ENCODE measurements at places on chromosomes 1 and 21. TPM values are rescaled to one million over a fixed set of nuclear protein-coding genes. Genes with fewer than 3 reads are reported as not detected.

GRCh38 chr1:25676488-25676887 is 59.9 kb downstream of the MAN1C1 start:
- peak; percentile 40 for DNase-seq
- H3K27me3 ChIP-seq = no peaks in the 10 kb centered on the region
- no peak overlapping the region for H3K27ac ChIP-seq

GRCh38 chr1:112583366-112583765 is 35.6 kb downstream of the ST7L start:
- H3K4me1 ChIP-seq = no peaks in the 10 kb centered on the region
- H3K4me3 ChIP-seq = no peak overlapping the region
- peaks cover 50% of the 10 kb centered on the region for H3K36me3 ChIP-seq
- no peak for DNase-seq
- H3K27ac ChIP-seq = no peak overlapping the region

DNA sequence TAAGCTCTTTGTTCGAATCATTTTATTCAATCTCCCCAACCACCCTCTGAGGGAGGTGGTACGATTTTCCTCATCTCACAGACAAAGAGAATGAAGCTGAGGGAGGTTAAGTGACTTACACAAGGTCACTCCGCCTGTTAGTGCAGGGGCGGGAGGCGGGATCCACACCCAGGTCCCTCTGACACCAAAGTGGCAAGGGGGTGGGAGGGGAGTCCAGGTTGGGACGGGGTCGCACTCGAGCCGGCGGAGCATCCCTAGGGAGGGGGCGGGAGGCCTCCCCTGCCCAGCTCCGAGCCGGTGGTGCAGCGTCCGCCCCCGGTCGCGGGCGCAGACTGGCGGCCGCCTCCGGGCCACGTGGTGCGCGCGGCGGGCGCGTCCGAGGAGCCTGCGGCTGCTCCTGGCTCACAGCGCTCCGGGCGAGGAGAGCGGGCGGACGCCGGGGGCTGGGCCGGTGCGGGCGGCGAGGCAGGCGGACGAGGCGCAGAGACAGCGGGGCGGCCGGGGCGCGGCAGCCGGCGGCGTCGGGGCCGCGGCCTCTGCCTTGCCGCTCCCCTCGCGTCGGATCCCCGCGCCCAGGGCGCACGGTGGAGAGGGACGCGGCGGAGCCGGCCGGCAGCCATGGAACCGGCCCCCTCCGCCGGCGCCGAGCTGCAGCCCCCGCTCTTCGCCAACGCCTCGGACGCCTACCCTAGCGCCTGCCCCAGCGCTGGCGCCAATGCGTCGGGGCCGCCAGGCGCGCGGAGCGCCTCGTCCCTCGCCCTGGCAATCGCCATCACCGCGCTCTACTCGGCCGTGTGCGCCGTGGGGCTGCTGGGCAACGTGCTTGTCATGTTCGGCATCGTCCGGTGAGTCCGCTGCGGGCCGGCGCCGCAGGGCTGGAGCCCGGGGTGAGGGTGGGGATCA is at the start of gene OPRD1:
OPRD1 (plus strand) TSS at position 405 of the 903 bp plus-strand sequence; CDS start at position 619, 214 bp downstream.
- no peak within 1 kb of the TSS for H3K4me3 ChIP-seq
- DNase-seq = peak; percentile 40
- H3K27ac ChIP-seq = no peak within 1 kb of the TSS
- no peaks in the 10 kb centered on the region for H3K4me1 ChIP-seq
- no peaks in the 10 kb centered on the region for H3K36me3 ChIP-seq

GRCh38 chr1:18644446-18644845 is 13.8 kb downstream of the PAX7 start:
- H3K4me1 ChIP-seq = peaks cover 5% of the 10 kb centered on the region
- H3K27me3 ChIP-seq = peaks cover 98% of the 10 kb centered on the region
- no peak overlapping the region for H3K27ac ChIP-seq
- no peak for DNase-seq
- no peaks in the 10 kb centered on the region for H3K36me3 ChIP-seq

GRCh38 chr1:77926561-77927357 is 38.3 kb downstream of the NEXN start:
- H3K27me3 ChIP-seq = no peaks in the 10 kb centered on the region
- H3K4me3 ChIP-seq = no peak overlapping the region
- no peaks in the 10 kb centered on the region for H3K4me1 ChIP-seq
- H3K36me3 ChIP-seq = peaks cover 18% of the 10 kb centered on the region
- no peak overlapping the region for H3K27ac ChIP-seq
- no peak for DNase-seq

DNA sequence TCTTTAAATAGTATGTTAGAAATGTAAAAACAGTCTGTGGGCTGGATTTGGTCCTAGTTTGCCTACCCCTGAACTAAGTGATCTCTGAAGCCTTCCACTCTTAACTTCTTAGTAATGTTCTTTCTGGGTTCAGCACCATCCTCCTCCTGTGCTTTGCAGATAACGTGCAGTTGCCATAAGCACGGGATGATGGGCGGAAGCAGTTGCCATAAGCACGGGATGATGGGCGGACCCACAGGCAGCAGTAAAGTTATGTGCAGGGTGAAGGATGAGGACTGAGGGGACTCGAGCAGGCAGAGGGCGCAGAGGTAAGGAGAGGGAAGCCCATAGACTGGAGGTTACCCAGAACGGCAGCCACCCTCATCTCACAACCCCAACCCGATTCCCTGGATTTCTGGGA is 25.6 kb downstream of the GPA33 start:
- DNase-seq = no peak
- H3K36me3 ChIP-seq = no peaks in the 10 kb centered on the region
- no peaks in the 10 kb centered on the region for H3K27me3 ChIP-seq
- peaks cover 6% of the 10 kb centered on the region for H3K4me1 ChIP-seq

DNA sequence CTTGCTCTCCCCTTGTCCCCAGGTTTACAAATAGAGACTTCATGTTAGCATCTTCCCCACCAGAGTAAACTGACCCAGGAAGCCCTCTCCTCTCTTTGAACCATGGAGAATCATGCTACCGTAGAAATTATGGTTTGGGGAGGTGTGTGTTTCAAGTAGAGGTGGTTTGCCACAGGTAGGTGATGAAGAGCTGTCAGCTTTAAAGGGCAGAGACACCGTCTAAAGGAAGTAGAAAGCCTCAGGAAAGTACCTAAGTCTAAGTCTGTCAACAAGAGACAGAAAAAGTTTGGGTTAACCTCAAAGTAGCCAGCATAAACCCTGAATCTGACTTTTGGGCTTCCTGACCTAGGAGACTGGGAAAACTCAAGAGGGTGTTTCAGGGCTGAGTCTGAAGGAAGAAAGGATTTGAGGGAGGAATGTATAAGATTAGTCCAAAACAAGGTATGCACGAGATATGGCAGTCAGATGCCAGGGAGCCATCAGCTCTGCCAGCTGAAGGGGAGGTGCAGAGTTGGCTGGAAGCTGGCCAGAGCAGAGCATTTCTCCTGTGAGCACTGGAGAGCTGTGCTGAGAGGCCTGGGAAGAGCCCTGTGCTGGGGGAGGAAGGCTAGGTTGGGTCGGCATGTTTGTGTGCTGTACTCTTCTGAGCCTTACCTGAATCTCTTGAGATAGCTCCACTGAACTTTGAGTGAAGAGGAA is 14.3 kb downstream of the ADAMTSL4 start:
- peaks cover 4% of the 10 kb centered on the region for H3K36me3 ChIP-seq
- no peaks in the 10 kb centered on the region for H3K27me3 ChIP-seq
- H3K27ac ChIP-seq = peak overlapping the region; percentile 97
- H3K4me3 ChIP-seq = no peak overlapping the region

DNA sequence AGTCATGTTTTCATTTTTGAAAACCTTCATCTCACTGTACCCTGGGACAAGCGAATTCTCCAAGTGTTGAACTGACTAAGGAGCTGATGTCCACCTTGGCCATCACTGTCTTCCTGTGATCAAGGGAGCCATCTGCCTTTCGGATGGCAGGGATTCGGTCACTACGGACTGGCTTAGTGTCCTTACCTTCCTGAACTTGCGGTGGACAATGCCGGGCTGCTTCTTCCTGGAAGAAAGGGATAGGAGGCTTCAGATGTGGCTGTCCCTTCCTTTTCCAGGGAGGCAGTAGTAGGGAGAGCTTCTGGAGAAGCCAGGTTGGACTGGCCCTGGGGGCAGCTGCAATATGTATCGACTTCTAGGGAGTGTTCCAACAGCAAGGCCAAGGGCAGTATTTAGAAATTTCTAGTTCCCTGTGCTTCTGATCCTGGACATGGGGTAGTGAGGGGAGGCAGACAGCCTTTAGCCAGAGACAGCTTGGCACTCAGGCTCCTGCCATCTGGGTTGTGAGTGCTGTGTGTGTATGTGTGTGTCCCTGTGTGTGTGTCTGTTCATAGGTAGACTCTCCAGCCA is 114.6 kb downstream of the IER5 start:
- no peak for DNase-seq
- no peaks in the 10 kb centered on the region for H3K27me3 ChIP-seq
- H3K4me1 ChIP-seq = no peaks in the 10 kb centered on the region
- no peak overlapping the region for H3K4me3 ChIP-seq

The SPSB1 gene
- polyA plus RNA-seq = 26.3 TPM

The MPZ gene
- 2.3 TPM for polyA plus RNA-seq

The SLFNL1 gene
- 0.25 TPM for polyA plus RNA-seq
